Activated naive CD8-positive, alpha-beta T cell treated with anti-CD3 and anti-CD28 coated beads, Interleukin-2, amount 10 ng/mL, durations not matched to agents 7 days and 5 days (primary cell): ENCODE measurements at places on chromosomes 3 and 15.

DNA sequence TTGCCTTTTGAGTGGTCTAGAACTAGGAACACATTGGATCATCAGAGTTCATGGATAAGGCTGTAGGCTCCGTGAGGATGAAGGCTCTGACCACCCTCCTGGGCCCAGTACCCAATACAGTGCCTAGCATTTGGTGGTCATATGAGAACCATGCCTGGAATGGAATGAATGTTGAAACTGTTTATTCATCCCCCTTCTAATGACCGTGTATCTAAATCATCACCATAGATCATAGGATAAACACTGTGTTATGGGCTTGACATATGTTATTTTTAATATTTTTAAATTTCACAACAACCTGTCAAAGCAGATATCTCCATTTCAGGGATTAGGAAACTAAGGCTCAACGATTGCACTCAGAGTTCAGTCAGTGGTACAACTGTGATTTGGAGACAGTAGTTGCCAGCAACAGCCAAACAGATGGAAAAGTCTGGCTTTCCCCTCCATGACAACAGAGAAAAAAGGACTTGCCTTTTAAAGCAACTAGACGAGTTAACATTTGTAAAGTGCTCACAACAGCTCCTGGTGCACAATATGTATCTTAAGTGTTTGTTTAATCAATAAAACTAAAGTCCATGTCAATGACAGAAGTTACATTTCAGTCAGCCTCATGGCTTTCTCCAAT lies 89.6 kb downstream of the TMEM266 start:
- no peak for DNase-seq

DNA sequence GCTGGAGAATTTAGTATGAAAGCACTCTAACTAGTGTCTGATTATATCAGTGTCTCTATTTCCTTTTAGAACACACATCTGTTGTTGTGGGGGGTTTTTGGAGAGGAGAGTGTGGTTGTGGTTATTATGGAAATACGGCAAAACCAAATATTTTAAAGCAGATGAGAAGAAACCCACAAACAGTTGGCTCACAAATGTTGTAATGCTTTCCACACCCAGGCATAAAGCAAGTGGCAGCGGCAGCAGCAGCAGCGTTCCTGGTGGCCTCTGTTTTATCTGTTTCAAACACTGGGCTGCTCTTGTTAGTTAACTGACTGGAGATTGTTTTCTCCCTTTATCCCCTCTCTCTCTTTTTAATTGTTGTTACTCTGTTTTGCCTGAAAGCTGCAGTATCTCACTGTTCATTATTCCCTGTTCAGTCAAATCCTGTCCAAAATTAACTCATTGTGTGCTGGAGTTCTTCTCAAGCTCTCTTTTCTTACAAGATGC lies 1045.5 kb upstream of the NR2F2 start:
- DNase-seq, result no peak

- DNase-seq, result no peak
Measured at GRCh38 chr3:159643406-159643805, 345.2 kb upstream of the IL12A start.

DNA sequence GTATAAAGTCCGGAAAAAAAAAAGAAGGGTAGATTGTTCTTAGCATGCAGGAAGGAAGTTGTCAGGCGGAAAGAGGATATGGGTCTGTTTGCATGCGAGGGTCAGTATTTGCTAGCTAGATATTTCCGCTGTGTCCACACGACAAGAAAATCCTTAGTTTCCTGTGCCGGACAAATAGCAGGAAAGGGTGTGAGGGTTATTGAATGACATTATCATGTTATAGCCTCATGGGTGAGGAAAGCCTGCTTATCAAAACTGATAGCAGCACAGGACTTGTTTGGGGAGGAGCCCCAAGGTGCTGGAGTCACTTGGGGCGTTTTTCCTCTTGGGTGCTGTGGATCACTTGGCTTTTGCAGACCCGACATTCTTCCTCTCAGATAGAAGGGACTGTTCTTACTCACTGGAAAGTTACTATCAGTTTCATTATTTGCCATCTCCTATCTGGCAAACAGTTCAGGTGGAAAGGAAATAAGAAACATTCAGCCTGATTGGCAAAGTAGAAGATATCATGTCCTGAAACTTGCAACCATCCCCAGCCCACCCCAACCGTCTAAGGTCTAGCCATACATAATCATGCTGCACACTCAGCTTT lies 127.2 kb upstream of the DPH6 start:
- no peak for DNase-seq

DNA sequence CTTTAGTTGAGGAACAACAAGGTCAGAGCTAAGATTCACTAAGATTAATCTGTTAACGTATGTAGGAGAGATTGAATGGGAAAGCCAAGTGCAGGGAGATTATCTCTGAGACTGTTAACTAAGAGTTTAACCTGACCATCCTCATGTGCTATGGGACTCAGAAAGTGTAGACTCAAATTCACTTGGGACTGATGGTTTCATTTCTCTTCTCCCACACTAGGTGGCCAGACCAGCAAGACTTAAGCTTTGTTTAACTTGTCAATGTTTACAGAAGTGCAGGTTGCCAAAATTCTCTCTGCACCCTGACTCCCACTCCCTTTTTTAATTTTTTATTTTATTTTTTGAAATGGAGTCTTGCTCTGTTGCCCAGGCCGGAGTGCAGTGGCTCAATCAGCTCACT lies 6.3 kb upstream of the HEXA start:
- no peak for DNase-seq

DNA sequence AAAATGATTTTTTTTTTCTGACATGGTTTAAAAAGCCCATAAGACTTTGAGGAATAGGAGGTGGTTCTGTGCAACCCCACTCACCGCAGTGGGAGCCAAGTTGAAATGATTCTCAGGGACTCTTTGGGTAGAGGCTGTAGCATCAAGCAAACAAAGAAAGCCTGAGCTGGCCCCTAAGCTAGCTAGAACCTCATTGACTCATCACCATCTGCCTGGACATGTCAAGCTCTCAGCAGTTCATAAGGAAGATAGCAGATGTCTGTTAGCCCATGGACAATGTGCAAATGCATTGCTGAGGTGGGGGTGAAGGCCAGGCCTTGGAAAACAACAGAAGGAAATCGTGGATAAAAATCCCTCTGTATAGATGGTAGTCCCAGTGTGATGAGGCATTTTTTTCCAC lies 234.8 kb downstream of the NR2F2 start:
- no peak for DNase-seq

DNA sequence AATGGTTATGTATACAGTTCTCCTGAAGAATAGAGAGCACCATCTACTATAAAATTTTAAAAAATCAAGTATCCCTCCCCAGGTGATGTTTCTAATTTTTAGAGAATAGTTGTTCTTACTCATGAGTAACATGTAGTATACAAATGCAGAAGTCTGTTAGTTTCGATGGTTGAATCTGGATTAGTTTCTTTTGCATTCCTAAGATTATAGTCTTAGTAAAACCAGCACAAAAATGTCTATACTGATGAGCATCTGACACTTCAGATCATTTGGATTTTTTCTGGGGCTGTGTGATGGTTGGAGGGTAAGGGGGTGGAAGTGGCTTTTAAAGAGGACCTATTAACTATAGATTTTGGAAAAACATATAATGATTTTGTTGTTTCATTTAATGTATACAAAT lies 167.3 kb upstream of the SGO1 start:
- no peak for DNase-seq

DNA sequence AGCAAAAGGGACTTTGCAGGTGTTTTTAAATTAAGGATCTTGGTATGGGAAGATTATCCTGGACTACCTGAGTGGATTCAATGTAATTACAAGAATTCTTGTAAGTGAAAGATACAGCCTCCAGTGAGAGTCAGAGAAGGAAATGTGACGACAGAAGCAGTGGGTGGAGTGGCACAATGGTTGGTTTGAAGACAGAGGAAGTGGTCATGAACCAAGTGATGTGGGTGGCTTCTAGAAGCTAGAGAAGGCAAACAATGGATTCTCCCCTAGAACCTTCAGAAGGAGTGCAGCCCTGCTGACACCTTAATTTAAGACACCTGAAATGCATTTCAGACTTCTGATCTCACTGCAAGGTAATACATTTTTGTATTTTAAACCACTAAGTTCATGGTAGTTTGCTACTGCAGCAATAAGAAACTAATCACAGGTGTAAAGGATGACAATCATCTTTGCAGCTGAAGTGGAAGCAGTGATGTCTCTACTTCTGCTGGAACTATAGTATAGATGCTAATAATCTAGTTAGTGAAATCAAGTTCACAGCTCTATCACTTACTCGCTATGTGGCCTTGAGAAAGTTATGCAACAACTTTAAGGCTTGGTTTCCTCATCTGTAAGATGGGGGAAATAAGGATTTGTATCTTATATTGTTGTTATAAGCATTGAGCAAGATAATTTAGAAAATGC lies 403.4 kb upstream of the SUCLG2 start:
- DNase-seq, result peak; percentile 55

- DNase-seq, result no peak
Measured at GRCh38 chr15:39887832-39888231, 32.2 kb downstream of the GPR176 start.

GRCh38 chr3:21751886-21752285 lies 876 bp upstream of the ZNF385D start:
- DNase-seq, result no peak

DNA sequence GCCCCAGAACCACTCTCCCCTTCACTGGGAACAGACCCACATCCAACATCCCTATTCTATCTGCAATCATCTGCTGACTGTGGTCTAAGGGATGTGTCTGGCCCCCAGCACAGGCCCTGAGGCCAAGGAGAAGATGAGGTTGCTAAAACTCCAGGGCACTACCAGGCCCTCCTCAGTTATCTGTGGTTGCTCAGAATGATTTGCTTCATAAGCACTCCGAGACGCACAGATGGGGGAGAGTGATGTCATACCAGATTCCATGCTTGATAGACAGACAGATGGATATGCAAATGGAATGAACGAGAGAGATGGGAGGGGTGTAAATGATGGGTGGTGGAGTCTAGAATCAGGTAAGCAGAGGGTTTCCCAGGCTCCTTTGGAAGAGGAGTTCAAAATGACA lies 57.8 kb downstream of the CEMIP start:
- no peak for DNase-seq

- no peak for DNase-seq
Measured at GRCh38 chr15:98878862-98879261, 128.7 kb downstream of the PGPEP1L start.

GRCh38 chr3:49484471-49484870 lies 14.4 kb downstream of the DAG1 start:
- no peak for DNase-seq

DNA sequence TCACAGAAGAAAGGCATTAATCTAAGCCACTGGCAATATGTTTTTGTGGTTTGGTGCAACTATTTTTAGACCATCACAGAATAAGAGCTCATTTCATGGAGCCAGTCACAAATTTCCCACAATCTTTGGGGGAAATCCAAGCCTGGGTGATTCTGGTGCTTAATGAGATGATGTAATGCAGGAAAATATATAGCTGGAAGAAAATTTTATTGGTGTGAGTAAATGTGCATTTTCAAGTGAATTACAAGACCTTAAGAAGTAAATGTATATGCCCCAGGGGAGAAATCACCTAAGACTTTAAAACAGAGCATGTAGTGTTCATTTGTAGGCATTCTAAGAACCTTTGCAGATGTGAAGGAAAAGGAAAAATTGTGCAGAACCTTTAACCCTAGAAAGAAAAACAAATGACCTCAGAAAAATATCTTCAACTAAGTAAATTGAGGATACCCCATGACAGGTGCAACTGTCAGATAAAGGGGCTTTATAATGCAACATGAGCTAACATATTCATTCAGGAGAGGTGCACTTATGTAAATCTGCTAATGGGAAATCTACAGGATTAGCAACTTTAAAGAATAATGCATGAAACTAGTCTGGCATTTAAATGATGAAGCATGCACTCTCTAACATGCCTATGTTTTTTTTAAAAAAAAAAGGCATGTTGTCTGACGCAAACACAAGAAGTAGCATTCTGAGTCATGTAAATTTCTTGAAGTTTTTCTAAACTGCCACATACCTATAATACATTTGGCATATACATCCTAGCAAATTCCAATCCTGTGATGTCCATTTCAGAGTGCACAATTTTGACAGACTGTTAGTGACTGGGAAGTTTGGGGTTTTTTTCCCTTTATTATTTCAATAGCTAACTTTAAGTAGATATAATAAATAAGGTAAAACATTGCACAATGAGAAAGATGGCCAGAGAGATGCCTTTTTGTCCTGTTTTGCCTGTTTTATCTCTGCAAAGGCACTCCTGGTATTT lies 105.1 kb downstream of the MEX3B start:
- no peak for DNase-seq

GRCh38 chr15:71664622-71665021 lies 145.7 kb upstream of the NR2E3 start:
- no peak for DNase-seq

DNA sequence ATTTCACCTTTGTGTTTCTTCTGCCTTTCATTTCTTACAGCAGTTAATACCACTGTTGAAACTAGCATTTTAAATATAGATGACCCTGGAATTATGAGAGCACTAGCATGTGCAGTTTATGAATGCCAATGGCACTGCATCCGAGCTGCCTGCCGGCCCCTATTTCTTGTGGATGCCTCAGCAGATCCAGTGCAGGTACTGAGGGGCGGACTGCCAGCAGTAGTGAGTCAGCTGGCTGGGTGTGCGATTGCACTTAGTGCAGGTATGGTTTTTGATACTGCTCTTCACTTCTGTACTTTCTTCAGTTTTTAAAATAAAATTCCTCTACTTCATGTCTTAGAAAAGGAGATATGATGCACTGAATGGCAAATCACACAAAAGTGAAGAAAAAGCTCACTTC lies 453.0 kb downstream of the DIPK2A start:
- no peak for DNase-seq

DNA sequence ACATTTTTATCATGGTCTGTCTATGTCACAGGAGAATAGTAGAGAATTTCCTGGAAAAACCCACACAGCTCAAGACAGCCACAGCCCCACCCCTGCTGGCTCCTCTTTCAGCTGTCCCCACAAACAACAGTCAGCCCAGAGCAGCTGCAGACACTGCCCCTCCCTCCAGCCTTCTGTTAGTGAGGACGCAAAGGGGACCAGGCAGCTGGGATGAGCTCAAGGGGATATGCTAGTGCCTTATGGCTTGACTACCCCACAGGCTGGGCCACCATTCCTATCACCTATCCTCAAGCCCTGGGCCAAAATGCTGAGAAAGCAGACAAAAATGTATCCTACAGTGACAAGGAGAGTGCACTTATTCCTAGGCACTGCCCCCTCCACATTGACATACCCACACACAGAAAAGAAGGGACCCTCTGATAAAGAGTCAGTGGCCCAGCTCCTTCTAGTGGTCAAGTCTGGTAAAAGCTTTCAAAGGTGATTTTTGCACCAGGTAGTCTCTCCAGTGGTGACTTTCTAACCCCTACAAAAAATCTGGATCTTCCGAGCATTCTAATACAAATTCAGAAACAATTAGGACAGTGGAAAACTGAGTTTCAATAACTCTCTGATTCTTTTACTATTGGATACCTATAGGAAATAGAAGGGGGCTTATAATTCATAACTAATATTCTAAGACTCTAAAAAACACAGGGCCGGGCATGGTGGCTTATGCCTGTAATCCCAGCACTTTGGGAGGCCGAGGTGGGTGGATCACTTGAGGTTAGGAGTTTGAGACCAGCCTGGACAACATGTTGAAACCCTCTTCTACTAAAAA lies 3.0 kb upstream of the MAP1A start:
- peak; percentile 49 for DNase-seq

GRCh38 chr3:179464323-179465092 lies 13.2 kb upstream of the GNB4 start:
- peak; percentile 31 for DNase-seq
